ENCODE measurements at places on chromosomes 5 and 9.

DNA sequence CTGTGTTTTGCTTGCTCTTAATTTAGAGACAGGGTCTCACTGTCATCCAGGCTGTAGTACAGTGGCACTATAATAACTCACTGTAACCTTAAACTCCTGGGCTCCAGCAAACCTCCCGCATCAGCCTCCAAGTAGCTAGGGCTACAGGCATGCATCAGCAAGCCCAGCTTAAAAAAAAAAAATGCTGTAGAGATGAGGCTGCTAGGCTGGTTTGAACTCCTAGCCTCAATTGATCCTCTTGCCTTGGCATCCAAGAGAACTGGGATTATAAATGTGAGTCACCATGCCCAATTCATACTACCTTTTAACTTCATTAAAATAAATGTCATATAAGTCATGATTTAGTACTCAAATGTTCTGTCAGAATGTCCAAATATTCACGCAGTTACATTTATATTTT is 2195.7 kb upstream of the C9orf72 start:
- DNase-seq, result no peak

DNA sequence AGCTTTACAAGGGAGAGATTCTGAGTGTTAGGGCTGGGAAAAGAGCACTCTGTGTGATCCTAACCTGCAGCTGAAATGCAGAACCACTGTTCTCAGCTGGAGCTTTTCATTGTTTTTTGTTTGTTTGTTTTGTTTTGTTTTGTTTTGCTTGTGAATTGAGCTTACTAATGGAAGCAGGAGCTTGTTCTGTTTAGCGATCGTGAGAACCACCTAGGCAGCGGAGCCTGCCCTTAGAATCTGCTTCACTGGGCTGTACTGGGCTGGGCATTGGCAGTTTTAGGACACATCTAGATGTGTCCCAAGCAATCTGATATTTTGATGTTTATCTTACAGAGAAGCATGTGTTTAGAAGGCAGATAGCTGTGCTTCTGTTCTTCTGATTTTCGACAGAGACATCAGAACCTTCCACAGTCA is 14.3 kb downstream of the SYK start:
- no peak for DNase-seq

DNA sequence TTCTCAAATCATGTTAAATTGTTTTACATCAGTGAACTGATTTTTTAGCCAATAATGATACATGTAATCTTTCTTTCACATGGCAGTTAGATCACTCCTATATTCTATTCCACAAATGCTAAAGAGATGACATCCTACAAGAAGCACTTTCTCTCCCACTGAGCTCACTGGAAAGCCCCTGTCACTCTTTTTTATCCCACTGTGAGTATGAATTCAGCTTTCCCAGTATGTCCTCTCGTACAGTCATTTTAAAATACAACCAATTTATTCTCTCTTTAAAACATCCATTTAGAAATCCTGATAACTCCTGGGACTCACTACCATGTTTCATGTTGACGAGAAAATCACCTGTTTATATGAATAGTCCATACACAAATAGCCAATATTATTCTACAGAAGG is 599.9 kb downstream of the SEMA5A start:
- DNase-seq, result no peak

- DNase-seq, result no peak
These were observed 2.8 kb upstream of the NOL6 start for GRCh38 chr9:33476503-33476902.

DNA sequence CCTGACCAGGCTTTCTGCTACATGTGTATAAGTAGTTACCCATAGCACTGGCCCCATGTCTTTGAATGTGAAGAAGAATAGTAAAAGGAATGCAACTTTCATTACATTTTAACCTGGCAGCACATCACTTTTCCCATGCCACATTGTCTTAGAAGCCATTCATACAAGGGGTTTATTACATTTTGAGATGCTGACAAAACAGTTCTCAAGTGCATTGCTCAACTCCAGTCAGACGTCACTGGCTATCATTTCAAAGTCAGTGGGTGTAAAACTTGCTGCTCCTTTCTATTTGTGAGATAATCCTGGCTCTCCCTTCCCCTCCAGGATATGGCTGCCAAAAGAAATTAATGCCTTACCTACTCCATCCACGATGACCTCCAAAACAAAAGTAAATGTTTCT is 97.0 kb upstream of the VCAN start:
- no peak for DNase-seq

DNA sequence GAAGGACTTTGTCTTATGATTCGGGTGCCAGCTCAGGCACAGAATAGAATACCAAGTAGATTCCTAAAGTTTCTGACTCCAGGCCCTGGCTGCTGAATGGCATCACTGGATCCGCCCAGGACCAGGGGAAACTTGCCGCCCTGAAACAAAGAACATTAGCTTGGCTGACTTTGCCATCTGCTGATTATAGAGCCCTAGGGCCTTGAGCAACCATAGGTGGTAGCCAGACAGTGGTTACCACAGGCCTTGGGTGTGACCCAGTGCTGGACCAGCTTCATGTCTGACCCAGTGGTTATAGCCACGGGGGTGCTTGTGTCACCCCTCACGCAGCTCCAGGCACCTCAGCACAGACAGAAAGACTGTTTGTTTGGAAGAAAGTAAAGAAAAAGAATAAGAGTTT is 62.7 kb downstream of the SSBP2 start:
- no peak for DNase-seq

DNA sequence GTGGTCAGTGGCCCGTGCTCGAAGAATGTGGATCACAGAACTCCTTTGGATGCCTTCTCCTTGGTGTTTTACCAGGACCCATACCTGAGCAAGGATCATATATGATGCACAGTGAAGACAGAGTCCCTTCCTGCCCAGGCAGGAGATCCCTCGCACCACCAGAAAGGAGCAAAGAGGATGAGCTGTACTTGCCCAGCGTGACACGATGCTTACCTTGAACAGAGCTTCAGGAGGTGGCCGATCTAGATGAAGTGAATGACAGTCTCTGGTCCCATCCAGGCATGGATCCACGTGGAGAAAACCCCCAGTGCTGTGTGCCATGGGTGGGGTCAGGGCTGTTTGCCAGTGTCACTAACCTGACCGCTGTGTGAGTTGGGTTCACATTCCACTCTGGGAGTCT is 455.4 kb downstream of the GADD45G start:
- DNase-seq, result no peak

GRCh38 chr5:163318707-163319106 is 118.7 kb upstream of the CCNG1 start:
- no peak for DNase-seq

DNA sequence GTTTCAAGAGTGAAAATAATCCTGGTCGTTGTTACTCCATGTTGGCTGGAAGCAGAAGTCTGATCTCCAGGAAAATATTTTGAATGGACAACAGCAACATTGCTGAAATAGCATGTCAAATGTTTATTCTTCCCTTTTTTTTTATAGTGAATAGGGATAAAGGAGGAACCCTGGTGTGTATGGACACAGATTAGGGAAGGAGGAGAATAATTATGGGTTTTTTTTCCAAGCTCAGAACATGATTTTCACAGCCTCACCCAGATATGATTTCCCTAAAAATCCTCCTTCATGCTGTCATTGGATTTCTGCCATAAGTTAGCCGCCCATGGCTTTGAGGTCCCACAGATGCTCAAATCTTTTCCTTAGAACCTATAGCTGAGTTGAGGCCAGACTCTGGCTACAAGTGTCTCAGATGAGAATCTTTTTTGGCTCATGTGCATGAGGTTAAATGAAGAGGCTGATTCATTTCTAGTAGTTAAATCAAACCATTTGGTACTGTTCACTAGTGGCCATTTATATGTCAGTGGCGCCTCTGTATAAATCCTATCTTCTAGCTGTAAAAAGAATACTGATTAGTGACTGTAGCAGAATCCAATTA is 65.5 kb upstream of the LIFR start:
- DNase-seq, result no peak

- no peak for DNase-seq
These were observed 8.4 kb upstream of the SLC1A3 start for GRCh38 chr5:36598045-36598444.

DNA sequence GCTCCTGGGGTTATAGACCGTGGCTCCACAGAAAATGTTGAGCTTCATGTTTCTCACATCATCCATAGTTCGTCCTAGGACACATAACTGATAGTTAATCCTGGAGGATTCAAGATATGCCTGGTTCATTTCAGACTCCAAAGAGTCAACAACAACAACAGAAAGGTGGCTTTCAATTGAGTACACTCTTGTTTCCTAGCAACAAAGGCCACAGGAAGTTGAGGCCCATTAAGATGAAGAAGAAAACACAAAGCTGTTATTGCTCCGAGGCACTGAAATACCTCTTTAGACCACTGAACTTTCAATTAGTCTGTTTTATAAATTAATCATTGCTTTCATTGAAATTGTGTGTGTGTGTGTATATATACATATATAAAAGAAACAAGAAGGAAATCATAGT is 154.5 kb downstream of the YIPF5 start:
- no peak for DNase-seq

- DNase-seq, result peak; percentile 97
These were observed 88.4 kb downstream of the LMNB1 start for GRCh38 chr5:126865299-126865698.

DNA sequence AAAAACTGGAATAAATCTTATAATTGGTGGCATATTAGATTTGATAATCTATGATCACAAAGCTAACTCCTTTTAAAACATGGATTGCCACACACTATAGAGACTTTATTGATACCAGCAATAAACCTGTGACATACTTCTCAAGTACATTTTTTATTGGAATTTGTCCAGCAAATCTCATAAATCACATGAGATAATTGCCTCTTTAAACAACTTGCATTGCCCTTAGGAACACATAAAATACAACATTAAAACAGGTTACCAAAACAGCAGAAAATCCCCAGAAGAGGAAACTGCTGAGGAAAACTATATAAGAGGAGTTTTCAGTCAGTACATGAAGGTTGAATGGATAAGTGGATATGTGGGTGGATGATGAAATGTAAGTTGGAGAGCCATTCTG is 124.6 kb downstream of the SNCAIP start:
- no peak for DNase-seq

DNA sequence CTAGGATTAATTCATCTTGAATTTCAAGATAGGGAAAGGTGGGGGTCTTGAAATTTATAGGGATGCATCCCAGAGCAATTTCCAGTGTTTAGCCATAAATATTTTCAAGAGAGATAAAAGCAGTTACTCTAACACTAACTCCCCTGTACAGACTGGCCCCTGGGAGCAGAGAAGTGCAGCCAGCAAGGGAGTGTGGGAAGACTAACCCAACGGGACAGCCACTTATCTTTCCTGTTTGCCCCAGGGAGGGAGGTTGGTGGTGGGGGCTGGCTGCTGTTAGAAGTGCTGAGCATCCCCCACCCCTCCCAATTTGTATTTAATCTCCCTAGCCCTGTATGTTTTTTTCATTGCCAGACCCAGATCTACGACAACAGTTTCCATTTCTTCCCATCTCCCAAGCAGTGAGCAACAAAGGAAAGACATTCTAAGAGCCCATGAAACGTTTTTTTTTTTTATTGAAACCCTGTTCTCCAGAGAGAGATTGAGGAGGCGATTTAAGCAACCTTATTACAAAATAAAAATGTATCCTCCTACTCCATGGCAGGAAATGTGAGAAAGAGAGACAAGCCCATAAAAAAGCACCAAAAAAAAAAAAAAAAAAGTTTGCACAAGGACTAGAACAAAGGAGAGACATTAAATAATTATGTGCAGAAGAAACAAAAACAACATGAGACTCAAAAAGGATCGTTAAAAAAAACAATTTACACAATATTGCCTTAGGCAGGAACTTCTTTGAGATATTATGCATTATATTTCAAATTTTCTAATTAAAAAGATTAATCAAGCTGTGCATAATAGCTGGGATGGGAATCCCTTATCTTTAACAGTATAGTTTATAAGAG is 343.4 kb downstream of the ARHGEF28 start:
- DNase-seq, result no peak

- no peak for DNase-seq
These were observed 566.1 kb downstream of the PDE4D start for GRCh38 chr5:59327191-59327980.

DNA sequence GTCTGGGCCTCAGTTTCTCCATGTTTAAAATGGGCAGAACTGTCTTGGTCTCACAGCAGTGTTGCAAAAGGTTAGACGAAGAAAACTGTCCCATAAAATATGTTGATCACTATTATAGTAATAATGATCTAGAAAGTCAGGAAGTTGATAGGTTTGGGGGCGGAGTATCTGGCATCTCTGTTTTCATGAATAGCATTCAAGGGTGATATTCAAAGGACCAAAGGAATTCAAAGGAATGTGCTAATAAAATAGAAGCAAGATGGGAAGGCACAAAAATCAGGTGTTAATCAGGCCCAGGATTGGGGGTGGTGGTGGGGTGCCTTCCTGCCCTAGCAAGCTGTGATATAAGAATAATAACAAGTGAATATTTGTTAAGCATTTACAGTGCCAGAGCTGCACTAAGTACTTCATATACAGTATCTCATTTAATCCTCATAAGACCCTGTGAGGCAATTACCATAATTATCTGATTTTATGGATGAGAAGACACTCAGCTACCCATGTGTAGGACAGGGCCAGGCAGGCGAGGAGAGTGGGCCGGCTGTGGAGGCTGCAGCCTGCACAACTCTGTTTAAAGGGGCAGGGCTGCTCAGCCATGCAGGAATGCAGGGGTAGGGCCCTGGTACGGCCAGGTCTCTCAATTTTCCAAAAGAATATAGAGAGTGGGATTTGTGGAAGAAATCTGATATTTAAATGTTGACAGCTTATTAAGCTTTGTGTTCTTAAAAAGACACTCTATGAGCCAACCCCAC is 142.0 kb upstream of the PANK3 start:
- no peak for DNase-seq

- DNase-seq, result no peak
These were observed 38.7 kb upstream of the UBTD2 start for GRCh38 chr5:172322028-172322965.

Measured in osteoblast (primary cell).